ENCODE measurements at places on chromosomes 6 and 20.

GRCh38 chr20:1336699-1337367, 7.9 kb upstream of the SDCBP2 start:
- DNase-seq: no peak

DNA sequence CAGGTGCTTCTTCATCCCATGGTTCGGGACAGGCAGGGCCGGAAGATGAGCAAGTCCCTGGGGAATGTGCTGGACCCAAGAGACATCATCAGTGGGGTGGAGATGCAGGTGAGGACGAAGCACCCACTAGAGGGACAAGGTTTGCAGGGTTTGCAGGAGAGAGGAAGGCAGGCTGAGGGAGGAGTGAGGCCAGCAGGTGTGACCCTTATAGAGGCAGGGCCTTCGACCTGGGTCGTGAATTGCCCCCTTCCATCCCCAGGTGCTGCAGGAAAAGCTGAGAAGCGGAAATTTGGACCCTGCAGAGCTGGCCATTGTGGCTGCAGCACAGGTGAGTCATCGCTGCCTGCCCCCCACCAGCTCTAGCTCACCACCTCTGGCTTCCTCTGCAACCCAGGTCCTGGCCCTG, 8.4 kb downstream of the VARS2 start:
- no peak for DNase-seq

GRCh38 chr20:8509809-8510208, 377.7 kb downstream of the PLCB1 start:
- DNase-seq: no peak

DNA sequence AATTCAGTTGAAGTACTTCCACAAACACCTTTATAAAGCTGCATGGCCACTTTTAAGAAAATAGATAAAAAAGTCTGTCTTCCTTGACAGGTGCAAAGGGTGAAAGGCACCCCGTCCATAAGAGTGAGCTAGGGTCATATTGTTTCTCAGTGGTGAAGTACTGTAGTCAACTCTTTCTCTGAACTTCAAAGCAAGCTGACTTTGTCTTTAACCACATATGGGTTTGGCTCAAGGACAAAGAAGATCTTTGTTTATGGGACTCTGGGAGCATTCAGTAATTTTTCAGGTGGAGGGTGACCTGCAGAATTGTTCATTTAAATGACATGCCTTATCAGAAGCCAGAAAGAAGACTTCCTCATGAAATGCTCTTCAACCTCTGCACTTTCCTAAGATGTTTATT, 49.3 kb upstream of the KLHL31 start:
- no peak for DNase-seq
